Retinal pigment epithelial cell (primary cell): ENCODE measurements at places on chromosomes 16 and 17.

DNA sequence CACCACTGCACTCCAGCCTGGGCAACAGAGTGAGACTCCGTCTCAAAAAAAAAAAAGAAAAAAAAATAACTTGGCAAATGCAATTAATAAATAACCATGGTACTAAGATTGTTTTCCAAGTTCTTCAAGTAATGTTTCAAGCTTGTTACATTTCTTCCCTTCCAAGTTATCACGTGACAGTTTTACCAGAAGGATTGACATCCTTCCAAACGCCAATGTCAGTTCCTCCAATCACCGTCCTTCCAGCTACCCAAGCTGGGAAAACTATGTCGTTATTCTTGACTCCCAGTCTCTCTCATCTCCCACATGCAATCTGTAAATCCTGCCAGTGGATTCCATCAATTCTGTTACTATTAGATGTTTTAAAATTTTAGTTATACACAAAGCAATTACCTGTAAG, 3.9 kb upstream of the PHAF1 start:
- no peak for DNase-seq

DNA sequence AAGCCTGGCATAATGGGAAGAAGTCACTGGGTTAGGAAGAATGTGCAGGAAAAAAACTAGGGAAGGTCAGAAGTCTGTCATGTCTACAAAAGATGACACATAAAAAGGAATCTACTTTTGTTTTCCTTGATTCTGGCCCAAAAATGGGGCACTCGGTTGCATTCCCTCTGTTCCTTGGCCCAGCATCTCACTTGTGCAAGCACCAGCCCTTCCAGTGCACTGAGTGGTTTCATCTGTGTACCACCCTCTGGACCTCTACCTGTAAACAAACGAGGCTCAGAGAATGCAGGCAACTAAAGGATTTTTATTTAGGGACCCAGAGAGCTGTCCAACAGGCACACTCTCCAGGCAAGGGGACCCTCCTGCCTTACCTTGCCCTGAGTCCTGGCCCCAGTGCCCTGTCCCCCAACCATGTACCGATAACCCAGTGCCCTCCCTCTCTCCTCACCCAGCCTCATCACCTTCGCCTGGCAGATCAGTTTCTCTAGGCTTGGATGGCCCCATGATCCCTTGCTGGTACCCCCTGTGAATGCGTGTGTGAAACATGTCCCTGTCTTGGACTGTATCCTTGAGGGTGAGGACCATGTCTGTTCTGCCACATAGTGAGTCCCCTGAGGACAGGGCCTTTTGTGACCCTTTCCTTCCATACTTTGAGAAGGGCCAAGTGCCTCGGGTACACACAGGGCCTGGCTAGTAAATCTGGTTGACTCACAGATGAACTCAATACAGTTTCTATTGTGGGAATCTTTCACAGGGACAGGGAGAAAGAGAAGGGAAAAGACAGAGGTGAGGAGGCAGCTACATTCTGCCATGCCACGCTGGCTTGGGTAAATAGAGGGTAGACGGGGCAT, 13.3 kb downstream of the NXPH3 start:
- DNase-seq: no peak

GRCh38 chr16:625977-626765, 4.6 kb upstream of the WFIKKN1 start:
- no peak for DNase-seq

DNA sequence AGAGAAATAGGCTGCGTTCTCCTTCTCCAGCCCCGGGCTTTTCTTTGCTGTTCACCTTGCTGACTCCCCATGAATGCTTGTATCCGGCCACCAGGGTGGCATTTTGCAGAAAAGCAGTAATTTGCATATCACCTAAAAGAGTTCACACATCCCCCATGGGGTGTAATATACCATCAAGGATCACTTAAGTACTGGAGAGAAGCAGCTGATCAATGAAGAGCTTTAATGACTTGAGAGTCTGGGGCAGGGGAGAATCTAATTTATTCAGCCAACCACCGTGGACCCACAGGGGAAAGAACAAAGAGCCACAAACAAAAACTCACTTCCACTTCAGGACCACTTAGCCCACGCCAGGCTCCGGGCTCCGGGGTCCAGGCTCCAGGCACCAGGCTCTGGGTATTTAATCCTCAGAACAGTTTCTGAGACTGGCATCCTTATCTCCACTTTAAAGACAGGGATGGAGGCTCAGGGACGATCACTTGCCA, 33.9 kb upstream of the SEC14L1 start:
- no peak for DNase-seq

DNA sequence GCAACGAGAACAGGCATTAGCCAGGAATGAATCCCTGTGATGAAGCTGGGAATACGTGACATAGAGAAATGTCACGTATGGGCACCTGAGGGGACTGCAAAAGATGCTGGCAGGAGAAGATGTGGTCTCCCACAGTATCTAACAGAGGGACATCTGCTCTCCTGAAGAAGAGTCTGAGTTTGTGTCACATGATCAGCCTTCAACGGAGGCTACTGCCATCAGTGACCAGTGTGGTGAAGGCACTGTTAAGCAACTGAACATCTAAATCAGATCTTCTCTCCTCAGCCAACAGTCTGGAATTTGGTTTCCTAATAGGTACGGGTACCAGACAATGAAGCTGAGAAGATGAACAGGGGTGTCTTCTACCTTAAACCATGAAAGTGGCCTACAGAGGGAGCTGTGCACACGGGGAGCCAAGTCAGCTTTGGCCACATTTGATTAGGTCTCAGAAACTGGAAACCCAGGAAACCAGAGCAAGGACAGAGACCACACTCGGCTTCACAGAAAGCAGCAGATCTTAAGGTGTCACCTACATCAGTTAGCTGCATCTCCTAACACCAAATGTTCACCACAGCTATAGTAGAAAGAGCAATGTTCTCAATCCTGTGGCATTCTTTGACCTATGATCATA, 41.8 kb downstream of the BRD7 start:
- no peak for DNase-seq

DNA sequence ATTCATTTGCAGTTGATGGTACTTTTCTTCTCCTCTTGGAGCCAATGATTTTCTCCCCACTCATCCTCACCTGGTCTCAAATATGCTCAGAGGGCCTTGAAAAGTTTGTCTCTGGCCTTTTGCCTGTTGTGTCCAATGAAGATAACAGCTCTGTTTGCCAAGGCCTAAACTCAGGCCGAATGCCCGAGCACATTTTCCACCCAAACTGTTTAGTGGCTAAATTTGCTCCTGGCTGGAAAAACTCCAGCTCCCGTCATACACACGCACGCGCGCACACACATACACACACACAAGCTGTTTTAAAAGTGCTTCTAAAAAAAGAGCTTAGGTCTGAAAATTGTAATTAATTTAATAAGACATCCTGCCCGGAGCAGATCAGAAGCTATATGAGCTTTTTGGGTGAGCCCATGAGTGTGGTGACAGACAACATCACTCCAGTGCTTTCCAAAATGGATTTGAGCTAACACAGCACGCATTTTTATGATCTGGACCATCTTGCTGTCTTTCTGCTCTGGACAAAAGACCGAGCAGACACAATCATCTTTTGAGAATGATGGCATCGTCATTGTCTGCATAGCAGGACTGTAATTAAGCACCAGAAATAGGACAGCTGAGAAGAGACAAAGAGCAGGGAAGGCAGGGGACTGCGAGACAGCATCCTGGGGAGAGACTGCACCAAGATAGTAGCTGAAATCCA, 48.9 kb downstream of the IRX6 start:
- DNase-seq: no peak

DNA sequence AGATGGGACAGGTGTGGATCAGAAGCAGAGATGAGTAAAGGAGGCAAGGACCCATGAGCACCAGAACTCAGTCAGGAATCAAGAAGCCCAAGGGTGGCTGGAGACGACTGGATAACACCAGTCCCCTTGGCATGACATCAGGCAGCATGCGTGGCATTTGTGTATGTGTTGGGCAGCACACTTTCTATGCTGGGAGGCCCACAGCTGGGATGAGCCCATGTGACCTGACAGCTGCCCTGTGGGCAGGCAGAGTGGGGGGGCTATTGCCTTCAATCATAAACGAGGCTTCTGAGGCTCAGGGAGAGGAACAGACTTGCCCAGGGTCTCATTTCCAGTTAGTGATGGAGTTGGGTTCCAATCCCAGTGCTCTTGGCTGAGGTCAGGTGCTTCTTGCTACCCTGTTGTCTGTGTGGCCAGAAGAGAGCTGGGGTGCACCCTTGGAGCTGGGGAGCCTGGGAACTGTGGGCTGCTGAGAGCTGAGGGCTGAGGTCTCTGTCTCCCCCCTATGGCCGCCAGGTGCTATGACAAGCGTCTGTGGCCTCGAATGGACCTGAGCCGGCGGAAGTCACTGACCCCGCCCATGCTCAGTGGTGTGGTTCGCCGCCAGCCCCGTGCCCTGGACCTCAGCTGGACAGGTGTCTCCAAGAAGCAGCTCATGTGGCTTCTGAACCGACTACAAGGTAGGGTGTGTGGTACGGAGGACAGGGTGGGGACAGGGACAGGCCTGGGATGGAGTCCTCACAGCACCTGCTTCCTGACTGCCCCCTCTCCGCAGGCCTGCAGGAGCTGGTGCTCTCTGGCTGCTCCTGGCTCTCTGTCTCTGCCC, 7.1 kb upstream of the ORAI3 start:
- no peak for DNase-seq

DNA sequence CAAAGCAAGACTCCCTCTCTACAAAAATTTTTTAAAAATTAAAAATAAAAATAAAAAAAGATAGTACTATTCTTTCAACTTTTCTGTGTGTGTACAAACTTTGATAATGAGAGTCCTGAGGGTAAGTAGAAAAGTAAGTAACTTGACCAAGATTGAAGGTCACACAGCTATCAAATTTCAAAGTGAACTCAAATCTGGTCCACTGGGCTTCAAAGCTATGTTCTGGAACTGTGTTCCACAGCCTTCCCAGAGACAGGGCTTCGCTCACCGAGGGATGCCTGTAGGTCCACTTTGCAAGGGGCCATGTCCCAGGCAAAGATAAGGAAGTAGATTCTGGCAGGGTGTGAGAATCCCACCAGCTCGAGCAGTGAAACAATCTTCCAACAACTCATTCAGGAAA, 56.3 kb upstream of the TNRC6A start:
- no peak for DNase-seq

DNA sequence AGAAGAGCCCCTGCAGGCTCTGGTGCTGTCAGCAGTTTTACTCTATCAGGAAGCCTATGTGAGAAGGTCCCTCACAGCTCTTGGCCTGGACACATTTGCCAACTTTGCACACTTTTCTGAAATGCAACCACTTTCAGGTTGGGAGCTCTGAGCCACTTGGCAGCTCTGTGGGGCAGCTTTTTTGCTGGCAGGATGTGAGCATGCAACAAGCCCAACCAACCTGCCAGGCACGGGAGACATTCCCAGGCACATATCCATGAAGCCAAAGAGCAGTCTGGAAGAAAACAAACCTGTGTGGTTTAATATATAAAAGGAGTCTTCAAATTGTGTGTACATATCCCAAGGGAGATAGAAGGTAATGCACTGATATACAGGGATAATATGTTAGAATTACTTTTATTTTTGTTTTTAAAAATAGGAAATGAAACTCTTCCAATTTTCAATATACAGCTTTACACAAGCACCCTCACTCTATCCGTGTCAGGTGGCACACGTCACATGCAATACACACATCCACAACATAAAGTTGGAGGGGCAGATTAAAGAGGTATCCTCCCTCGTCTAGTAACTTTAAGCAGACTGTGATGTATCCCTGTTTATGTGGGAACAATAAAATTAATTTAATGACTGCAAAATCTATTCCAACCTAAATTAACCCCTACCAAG, 57.4 kb upstream of the COX10 start:
- DNase-seq: no peak

GRCh38 chr17:72565006-72565405, 444.2 kb downstream of the SOX9 start:
- no peak for DNase-seq

GRCh38 chr17:66928949-66929348, 35.6 kb upstream of the CACNG4 start:
- DNase-seq: no peak

GRCh38 chr16:82773018-82773417, 146.2 kb downstream of the CDH13 start:
- no peak for DNase-seq

DNA sequence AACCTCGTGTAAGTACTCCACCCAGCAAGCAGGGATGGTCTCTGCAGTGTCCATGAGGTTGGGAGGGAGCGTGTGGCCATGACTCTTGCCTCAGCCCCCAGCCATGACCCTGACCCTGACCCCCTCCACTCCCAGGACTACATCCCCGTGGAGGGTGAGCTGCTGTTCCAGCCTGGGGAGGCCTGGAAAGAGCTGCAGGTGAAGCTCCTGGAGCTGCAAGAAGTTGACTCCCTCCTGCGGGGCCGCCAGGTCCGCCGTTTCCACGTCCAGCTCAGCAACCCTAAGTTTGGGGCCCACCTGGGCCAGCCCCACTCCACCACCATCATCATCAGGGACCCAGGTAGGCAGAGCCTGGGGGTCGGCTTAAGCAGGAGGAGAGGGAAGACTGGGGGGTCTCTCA, 16.3 kb downstream of the GALK1 start:
- DNase-seq: no peak
